ENCODE measurements at places on chromosomes 3 and 15.

GRCh38 chr3:113231391-113231790 is 20.0 kb downstream of the BOC start:
- DNase-seq: no peak

DNA sequence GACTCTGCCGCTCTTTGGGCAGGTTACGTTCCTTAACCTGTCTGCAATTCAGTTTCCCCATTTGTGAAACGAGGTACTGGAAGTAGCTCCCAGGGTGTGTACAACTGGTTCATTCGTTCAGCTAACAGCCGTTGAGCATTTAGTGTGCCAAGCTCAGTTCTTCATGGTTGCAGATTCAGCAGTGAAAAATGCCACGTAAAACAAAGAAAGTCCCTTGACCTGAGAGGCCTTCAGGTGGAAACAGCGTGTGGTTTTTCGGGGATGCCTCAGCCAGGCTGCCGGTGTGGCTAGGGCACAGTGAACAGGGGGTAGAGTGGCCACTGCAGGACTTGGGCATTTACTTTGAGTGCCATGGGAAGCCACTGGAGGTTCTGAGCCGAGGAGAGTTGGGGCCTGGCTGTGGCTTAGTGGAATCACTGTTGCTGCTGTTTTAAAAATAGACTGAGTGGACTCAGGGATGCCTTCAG is 4.7 kb downstream of the SYNM start:
- DNase-seq: no peak

- DNase-seq: no peak
Observed at GRCh38 chr15:38876621-38877020, 312.0 kb upstream of the RASGRP1 start.

GRCh38 chr3:42159706-42160472 is 68.7 kb downstream of the TRAK1 start:
- peak; percentile 66 for DNase-seq

DNA sequence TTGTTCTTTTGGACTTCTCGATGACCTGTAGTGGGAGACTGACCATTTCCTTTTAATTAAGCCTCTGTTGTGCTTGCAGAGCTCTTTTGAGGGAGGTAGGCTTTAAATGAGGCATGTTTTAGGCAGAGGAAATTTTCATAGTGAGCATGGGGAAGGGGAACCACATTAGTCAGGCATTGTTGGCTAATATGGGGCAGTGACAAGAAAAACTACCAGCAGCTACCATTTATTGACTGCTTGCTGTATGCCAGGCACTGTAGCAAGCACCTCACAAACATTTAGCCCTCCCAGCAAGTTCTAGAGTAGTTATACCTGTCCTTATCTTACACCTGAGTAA is 10.9 kb downstream of the ATG7 start:
- DNase-seq: no peak

DNA sequence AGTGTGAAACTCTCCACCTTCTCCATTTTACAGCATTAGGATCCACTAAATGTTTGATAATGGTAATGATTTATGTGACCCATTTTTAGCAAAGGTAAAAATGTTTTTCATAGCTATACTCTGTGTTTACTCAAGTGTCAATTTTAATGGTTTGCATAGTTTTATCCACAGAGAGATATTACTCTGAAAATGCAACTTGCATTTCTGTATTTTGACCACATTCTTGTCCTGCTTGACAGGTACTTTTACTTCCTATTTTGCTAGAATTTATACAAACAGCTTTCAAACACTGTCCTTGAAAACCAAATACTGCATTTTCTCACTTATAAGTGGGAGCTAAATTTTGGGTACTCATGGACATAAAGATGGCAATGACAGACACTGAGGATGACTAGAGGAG is 62.9 kb downstream of the SERPINI1 start:
- DNase-seq: no peak

GRCh38 chr3:190911382-190911781 is 48.9 kb upstream of the GMNC start:
- no peak for DNase-seq

GRCh38 chr3:25861566-25861965 is 71.7 kb downstream of the OXSM start:
- DNase-seq: no peak

GRCh38 chr3:21508246-21508645 is 242.8 kb downstream of the ZNF385D start:
- no peak for DNase-seq

- no peak for DNase-seq
Observed at GRCh38 chr15:62868507-62868906, 174.0 kb upstream of the TPM1 start.

DNA sequence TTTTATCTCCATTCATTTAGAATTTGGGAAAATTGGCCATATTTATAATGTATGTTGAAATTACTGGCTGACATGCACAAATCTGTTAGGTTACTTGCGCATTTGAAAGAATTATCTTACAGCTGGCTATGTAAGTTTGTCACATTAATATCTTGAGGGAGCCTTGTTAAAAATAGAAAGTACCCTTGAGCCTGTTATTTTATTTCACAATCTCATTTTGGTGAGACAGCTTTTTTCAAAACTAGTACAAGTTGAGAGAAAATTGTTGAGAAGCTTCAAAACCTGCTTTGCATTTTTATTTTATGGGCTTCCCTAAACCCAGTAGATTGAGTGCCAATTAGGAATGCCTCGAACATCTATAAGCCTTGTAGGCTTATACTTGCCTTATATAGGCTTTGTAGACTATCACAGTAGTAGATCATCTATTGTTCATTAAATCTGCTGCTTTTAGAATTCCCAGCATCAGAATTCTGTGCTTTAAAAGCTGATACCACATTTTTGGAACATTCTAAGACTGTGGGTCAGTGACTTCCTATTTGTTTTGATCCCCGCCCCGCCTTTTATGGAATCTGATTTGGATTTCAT is 6.3 kb downstream of the IDH3A start:
- no peak for DNase-seq

DNA sequence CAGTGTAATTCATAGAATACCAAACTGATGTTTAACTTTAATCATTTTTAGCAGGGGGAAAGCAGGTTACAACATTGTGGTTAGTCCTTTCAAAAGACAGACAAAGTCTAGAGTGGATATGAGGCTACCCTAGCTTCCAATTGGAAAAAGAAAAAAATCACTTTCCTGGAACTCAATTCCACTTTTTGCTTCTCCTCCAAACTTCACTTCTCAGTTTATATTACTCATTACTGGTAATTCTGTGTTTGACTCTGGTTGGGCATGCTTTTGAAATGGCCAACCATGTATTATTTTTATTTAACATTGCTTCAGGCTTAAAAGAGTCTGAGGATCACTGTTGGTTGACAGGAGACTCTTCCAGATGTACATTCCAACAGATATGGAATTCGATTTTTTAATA is 84.8 kb downstream of the RAP2B start:
- no peak for DNase-seq

- no peak for DNase-seq
Observed at GRCh38 chr3:294581-294980, 98.0 kb downstream of the CHL1 start.

DNA sequence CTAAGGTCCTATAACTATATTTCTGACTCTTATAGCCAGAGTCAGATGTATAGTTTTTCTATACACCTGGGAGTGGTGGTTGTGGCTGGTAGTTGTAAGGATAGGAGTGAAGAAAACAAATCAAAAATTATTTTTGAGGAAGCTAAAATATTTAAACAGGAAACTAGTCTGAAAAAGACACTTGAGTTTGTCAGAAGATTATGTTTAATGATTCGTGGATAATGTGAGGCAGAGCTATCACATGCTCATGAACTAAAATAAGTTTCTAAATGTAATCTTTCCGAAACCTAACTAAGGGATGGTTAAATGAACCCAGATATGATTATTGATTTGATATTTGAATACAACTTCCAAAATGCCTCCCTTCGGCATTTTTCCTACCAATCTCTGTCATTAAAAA is 30.4 kb downstream of the GABRR3 start:
- no peak for DNase-seq

GRCh38 chr3:179430277-179430870 is 20.9 kb downstream of the GNB4 start:
- DNase-seq: no peak
